ENCODE measurements at places on chromosomes 2 and 18.

DNA sequence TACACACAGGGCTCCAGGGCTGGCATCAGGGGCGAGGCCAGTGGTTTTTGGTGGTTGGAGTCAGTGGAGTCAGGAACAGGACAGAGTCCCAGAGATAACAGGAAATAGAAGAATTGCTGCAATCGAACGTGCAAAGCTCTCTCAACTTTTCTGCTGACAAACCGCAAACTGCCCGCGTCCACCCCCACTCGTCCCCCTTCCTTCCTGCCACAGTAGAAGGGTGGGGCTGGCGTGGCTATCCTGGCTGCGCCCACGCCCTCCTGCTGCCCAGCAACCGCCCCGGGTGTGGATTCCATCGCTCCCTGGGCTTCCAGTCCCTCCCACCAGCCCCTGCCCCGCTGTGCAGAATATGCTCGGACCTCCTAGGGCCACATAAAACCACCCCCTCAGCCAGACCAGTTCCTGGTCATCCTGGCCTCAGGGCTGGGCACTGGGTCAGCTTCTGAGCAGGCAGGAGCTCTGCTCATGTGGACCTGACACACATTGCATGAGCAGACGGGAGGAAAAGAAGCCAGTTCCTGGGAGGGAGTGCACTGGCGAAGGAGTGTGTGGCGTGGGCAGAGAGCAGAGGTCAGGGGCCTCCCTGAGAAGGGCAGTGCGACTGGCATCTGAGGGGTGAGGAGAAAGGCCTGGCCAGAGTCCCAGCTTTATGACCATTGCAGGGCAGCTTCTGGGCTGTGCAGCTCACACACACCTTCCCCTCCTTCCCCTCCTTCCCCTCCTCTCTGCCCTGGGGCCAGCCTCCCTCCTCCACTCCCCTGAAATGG is 85.4 kb upstream of the ATG16L1 start:
- DNase-seq = no peak

DNA sequence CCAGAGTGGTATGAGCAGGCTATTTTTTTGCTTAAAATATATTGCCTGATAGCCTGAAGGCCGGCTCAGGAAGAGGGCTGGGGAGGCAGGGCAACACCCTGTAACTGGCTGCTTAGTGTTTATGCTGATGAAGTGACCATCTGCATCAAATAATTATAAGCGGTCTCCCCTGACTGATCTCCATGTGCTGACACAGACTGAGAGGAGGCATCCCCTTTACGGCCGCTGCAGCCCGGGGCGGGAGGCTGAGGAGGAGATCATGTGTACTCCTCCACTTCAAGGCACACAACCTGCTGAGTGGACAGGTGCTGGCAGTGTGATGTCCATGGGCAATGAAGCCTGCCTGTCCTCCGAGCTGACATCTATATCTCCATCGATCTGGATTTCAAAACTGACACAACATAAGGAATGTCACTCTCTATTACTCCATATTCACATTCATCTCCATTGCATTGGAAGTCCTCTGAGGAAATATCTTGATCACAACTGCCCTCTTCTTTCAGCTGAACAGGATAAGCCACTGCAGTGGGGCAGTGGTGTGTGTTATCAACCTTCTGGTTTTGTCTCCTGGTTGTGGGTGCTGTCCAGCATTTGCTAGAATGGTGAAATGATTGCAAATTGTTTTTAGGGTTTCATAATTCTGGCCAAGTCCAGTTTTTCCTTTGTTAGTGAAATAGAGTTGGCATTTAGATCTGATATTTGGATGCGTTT is 143.5 kb downstream of the AQP4 start:
- DNase-seq = no peak

- DNase-seq = no peak
Measured at GRCh38 chr2:189171956-189172609, 7.5 kb downstream of the COL5A2 start.

DNA sequence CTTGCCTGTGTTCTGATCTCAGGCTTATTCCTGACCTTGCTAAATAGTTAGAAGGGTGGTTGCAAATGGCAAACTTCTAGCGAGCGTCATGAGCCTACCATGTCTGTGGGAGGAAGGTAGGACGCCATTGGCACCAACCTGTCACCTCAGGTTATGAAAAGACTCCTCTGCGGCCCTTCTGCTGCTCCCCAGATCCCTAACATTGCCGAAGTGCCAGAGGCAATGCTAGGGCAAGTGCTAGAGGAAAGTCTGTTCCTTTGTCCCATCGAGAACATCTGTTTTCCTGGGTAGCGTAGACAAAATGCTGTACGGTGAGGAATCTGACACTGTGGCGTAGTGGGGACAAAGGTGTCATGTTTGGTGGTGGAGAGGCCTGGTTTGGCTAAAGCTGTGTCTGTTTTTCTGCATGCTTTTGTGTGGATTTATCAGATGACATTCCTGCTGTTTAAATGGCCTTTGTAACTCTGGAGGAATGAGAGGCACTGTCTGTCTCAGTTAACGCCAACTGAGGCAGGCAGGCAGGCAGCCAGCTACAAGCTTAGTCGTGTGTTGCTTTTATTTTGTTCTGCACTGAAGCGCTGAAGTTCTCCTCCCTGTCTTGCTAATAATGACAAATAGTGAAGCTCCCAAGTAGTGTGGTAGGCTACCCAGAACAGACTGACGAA is 94.1 kb downstream of the PRPF40A start:
- DNase-seq = no peak

DNA sequence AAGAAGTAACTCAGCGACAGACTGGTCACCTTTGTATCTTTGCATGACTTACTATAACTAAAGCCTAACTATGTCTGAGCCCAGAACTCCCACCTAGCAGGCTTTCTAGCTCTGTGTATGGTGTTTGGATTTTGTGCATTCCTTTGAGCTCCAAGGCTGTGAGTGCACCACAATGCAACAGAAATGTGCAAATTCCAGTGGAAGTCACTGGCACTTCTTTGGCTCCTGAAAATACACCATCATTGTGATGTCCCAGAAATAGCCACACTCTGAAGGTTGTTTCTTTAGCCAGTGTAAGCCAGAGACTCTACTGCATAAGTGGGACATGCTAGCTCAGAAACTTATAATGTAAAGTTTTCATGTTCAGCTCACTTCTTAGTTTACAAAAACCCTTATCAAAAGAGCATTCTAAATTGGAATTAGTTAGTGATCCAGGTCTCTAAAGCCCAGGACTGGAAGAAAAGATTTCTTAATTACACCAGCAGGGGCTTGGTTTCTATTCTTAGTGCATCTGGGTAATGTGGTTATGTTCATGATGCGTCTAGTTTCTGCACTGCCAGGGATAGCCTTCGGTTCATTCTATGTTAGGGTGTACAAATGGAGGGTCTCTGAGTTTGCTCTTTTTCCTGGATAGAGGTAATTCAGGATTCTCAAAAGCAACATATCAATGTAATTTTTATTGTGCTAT is 1239.5 kb upstream of the ZEB2 start:
- no peak for DNase-seq

DNA sequence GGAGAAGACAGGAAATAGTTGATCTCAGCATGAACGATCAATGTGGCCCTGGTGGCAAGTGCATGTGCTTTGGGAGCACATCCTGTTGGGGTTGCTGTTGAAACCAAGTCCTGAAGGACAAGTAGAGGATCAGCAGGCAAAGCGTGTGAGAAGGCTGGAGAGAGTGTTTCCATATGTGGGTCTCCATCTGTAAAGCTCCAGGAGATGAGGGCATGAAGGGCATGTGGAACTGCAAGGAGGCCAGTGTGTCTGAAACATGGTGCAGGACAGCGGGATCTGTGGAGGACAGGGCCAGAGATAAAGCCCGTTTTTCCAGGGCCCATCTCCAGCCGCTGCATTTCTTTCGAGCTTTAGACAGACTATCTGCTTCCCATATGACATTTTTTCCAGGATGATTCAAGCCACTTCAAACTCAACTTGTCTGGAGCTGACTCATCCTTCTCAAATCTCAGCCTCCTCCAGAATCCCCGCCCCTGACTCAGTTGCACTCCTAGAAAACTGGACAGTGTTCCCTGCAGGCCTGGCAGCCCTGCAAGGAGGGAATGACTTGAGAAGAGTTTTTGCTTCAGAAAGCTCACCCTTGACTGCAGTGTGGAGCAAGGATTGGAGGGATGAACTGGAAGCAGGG is 226.1 kb downstream of the VAPA start:
- no peak for DNase-seq

DNA sequence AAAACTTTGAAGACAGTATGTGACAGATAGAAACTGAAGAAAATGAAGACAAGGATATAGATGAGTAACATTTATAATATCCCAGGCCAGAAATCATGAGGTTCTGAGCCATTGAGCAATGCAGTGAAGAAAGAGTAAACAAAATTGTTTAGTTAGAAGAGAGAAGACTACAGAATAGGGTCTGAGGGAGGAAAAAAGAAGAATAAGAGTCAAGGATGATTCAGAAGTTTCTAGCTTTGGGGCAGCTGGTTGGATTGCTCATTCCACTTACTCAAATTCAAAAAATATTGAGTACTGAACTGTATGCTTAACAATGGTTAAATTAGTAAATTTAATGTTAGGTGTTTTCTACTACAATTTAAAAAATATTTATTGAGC is 155.0 kb upstream of the OTX1 start:
- no peak for DNase-seq

- DNase-seq = no peak
Measured at GRCh38 chr2:64342195-64343099, 111.5 kb upstream of the LGALSL start.

- DNase-seq = no peak
Measured at GRCh38 chr2:72095364-72095763, 52.3 kb downstream of the CYP26B1 start.

GRCh38 chr2:99537910-99538485 is 48.2 kb upstream of the REV1 start:
- DNase-seq = no peak

DNA sequence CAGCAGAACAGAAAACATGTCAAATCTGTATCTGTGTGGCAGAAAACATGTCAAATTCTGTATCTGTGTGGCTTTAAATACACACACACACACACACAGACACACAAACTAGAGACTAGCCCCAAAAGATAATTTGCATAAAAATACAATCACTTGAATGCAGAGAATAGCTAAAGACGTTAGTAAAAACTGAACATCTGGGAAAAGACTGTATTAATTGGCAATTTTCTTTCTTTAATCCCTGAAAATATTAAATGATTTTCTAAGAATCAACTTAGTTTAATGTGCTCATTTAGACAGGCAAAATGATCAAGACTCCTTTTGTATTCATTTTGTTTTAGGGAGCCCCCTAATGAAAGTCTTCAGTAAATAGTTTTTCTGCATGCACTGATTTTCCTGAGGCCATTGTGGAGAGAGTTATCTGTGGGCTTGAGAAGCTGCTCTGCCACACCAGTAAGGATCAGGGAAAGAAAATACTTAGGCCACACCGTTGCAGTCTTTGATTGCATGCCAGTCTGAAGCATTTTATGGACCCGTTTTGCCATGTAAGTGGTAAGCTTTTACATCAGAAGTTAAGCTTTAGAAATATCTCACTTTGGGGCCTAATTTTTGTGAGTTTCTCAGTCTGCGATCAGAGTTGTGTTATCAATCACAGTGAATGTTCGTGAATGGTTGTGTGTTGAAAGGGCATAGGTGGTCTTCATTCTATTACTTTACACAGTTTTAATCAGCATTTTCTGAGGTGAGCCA is 2.2 kb downstream of the SPATS2L start:
- no peak for DNase-seq

DNA sequence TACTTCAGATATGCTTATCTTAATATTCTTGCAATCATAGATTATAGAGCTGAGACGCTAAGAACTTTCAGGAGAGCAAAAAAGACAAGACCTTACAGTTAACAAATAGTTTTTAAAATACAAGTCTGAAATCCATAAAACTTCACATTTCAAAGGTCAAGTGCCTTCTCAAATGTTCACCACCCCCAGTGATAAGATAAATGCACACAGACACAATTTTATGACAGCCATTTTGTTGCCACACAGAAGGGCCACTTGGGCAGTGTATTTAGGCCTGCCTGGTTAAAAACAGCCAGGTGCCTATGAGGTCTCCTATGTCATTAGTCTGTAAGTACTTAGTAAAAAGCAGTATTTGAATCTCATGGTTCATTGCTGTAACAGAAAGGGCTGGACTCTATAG is 8.1 kb upstream of the PSTPIP2 start:
- no peak for DNase-seq

Measured in amygdala (tissue), 56 donors.